NK-92 treated with Interleukin-12 subunit alpha and Interleukin-12 subunit beta, amount 100 ng/mL, for 24 hours (cell line): ENCODE measurements at places on chromosomes 13 and 19.
A peak's percentile ranks its signal among the peaks of the same experiment; 100 is the strongest.

DNA sequence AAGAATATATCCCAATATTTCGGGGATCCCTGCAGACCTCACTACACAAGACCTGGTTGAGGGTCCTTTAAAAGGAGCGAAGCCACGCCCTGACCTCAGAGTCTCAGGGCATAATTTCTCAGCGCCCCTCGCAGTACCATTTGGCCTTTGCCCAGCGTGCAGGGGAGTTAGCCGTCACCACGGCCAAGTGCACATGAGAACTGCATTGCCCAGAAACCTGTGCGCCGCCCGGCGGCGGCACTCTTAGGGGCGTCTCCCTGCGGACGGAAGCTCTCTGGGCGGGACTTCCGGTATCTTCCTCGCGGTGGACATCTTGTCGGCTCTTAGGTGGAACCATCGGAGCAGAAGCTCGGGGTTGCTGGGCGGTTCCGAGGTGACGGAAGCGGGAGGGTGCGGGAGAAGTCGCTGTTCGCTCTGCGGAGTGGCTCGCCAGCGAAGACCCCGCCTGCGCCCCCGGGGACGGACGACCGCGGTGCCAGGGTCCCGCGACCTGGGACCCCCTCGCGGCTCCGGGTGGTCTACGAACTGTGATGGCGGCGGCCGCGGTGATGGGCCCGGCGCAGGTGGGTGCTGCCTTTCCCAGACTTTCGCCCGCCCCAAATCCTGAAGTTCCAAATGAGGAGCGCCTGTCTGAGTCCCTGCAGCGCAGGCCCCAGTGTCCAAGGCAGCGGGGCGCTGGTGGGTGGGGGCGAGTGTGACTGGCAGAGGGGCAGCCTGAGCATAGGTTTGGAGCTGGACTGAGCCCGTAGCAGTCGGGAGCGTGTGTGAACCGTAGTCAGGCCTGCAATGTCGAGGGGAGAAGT lies at the start of gene ZNF134:
Gene ZNF134 (plus strand): TSS at position 302 of the 803 bp plus-strand sequence. CDS start 5,227 bp downstream, outside the sequence.
- peak; percentile 55 for DNase-seq

GRCh38 chr13:22235285-22235949 lies 564.5 kb downstream of the FGF9 start:
- DNase-seq: no peak

GRCh38 chr13:37481011-37481884 lies 117.3 kb downstream of the POSTN start:
- no peak for DNase-seq

GRCh38 chr19:15304140-15304705 lies 28.1 kb downstream of the BRD4 start:
- no peak for DNase-seq

DNA sequence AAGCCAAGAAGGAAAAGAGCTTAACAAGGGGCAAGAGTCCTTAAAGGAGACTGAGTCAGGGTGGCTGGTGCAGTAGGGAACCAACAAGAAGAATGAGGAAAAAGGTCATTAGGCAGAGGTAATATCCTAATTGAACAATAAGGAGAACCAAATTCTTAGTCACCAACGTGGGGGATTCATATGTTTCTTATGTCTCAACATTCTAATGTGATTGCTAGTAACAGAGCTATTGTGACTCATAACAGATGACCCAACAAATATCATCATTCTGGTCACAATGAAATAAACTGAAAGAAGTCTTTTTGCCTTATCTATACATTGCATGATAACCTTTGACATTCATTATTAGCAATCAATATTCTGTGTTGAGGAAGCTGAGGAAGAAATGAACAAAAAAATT lies 101.6 kb downstream of the RAP2A start:
- DNase-seq: no peak
